ENCODE measurements at places on chromosomes 6 and 20.

DNA sequence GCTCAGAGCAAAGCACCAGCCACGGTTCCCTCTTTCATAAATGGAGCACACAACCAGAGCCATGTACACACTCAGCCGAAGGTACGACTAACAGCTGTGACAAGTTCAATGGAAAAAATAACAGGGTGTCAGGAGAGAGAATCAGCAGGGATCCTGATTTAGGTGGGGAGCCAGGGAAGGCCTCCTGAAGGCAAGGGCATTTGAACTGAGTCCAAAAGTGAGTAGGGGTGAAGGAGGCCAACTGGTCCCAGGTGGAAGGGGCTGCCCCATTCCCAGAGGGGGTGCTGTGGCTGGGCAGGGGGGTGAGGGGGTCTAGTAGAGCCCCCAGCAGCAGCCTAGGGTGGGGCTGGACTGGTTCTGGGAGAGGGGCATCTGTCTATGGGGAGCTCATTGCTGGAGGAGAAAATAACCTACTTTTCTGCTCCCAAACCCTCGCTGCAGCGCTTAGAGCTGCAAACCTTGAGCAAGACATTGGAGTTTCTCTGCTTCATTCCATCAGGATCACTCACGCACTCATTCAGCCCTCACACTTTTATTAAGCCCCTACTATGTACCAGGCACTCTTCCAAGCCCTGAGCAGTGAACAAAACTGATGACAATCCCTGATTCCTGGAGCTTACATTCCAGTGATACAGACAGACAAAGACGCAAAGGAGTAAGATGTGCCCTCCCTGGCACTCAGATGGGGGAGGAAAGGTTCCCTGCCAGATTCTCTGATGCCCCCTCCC, 113.5 kb downstream of the TOX2 start:
- DNase-seq = no peak

DNA sequence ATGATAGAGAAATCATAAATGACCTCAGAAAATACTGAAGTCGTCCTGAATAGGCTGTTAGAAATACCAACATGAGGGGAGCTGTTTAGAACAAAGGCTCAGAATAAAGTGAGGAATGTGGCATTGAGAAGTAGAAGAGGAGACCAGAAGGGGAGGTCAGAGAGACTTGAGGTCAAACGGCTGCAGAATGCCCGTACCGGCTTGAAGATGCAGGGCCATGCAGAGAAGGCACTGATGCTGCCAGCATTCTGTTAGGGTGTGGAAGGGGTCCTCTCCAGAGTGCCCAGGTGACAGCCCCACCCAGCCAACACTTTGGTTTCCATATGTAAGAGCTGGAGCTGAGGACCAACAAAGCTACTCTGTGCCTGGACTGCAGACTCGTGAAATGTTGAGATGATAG, 570.9 kb downstream of the CDH26 start:
- no peak for DNase-seq

DNA sequence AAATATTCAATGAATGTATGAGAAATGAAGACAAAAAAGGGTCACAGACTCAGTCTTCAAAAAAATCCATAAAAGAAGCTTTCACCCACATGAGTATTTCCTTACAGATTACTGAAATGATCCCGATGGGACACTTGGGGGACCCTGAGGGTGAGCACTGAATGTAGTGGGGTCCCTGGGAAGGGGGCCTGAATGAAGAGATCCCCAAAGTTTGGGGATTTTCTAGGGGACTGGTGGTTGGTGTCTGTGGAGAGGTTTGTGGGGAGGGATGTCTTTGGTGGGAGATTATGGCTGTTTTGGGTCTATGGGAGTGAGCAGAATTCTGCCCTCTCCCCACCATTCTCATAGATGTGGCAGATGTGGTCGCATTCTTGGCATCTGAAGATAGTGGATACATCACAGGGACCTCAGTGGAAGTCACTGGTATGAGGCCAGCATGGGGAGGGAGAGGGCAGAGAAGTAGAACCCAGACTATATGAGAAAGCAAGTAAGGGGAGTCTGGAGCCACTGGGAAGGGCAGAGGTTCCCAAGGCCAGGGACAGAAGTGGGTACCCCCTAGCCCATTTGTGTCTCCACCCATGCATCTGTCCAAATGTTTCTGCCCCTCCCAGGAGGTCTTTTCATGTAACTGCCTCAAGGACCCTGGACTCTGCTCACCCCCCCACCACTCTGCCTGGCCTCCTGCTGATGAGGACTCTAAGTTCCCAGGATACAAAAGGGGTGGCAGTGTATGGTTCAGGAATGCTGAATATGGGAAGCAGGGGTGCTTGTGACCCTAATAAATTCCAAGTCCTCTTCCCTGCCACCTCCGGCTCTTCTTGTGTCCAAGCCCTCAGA, 1.8 kb downstream of the HSD17B8 start:
- no peak for DNase-seq

GRCh38 chr6:39037082-39037508, 11.5 kb upstream of the GLP1R start:
- DNase-seq = no peak

- no peak for DNase-seq
Measured at GRCh38 chr6:159974932-159975331, 6.0 kb downstream of the IGF2R start.

- no peak for DNase-seq
Measured at GRCh38 chr6:19231878-19232561, 605.1 kb upstream of the ID4 start.

DNA sequence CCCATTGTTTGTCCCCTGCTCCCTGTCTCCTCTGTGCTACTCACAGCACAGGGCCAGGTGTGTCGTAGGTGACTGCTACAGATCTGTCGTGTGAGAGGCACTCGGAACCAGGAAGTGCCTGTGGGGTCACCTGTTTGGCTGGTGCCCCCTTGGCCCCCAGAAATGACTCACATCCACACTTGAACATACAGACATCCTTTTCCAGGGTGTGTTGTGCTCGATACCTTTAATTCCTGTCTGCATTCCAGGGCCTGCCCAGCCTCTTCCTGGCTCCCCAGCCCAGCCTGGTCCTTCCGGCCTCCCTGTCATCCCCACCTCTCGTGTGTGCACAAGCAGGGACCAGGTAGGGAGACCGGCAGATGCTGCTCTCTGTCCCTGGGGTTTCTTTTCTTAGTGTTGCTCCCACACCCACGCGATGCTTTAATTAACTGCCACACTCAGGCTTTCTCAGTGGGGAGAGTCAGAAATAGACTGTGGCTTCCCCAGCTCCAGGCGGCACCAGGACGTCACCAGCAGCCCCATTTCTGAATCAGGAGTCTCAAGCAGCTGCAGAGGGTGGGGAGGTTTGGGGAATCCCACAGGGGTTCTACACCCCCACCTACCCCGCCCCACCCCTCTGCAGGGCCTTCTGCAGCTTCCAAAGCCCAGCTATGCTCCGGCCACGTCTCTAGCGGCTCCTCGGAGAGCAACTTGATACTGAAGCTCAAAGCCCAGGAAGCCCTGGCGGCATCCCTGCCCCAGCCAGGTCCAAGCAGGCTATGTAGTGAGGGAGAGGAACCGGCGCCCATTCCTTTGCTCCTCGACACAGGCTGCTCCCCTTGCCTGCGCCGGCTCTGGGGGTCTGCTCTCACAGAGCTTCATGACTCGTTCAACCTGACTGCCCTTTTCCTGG, 102.2 kb downstream of the SYCP2 start:
- DNase-seq = no peak
